ENCODE measurements at places on chromosomes 2 and 18. TPM values are rescaled to one million over a fixed set of nuclear protein-coding genes. Genes with fewer than 3 reads are reported as not detected.

The MAP4K4 gene
- total RNA-seq = 30.8 TPM

- no peak for DNase-seq
Observed at GRCh38 chr2:183149489-183149888, 25.2 kb downstream of the NUP35 start.

- no peak for DNase-seq
Observed at GRCh38 chr2:190216829-190217228, 102.8 kb downstream of the HIBCH start.

DNA sequence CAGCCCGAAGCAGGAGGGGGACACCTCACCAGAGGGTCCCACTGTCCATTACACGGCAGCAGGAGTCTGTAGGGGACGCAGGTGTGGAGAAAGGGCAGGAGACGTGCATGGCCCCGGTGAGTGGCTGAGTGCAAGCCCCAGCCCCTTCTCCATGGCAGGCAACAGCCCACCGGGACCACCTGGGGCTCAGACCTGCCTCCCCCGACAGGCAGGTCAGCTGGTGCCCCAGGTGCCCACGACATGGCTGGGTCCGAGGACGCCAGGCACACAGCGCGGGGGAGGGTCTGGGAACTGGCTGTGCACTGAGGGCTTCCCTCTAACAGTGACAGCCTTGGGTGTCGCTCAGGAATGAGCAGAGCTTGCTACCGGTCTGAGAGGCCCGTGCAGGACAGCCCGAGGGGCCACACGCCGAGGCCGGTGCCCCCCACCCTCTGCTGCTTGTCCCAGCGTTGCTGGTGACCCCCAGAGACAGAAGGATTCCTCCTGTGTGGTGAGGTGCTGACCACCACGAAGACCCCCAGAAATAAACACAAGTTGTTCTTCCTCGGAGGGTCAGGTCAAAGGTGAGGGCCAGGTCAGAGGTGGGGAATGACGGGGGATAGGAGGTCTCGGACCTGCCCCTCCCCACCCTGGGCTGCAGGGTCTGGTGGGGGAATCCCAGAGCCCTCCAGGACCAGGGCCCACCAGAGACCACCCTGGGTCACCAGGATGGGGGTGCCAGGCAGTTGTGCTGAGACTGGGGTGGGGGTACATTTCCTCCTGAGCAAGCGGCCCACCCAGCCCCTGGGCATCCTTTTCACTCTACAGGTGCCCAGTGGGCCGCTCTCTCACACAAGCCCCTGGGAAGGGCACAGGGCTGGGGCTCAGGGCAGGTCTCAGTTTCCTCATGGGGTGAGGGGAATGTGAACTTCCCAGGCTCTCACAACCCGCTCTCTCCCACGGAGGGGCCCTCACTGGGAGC is 50.6 kb downstream of the SLC66A2 start:
- no peak for DNase-seq

All from CD8-positive, alpha-beta memory T cell (primary cell).